ENCODE measurements at places on chromosomes 1 and 21.

DNA sequence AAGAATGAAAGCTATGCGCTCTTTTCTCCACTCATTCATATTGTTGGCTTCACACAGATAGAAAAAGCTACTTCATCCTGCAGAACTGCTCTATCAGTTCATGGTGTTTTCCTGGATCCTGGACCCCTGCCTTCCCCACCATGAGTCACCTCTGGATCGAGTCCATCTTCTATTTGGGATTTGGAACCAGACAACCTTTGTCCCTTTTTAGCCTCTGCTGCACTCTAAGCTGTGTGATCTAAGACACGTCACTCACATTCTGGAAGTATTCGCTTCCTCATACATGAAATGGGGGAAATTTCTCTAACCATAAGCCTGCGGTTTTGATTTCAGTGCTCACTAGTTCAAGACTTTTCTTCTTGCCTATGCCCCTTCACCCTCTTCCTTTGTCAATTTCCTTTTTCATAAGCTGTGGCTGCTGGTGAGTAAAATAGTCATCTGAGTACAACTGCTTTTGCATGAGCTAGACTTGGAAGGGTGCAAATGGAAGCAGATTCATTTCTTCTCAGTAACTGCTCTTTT, 14.1 kb upstream of the DEGS1 start:
- DNase-seq: peak; percentile 97

- DNase-seq: no peak
These were observed 441.4 kb downstream of the RPS6KC1 start for GRCh38 chr1:213492161-213493041.

- DNase-seq: peak; percentile 80
These were observed 3.3 kb upstream of the DENND2D start for GRCh38 chr1:111203681-111204200.

GRCh38 chr1:27057801-27058625, 45.4 kb upstream of the TENT5B start:
- DNase-seq: no peak

- DNase-seq: no peak
These were observed 27.6 kb downstream of the IL10RB start for GRCh38 chr21:33293811-33294216.
